ENCODE measurements at places on chromosomes 6 and 20.

- no peak for DNase-seq
These were observed 38.5 kb upstream of the PTPRK start for GRCh38 chr6:128558924-128559323.

GRCh38 chr6:144360401-144360800 is 75.3 kb downstream of the UTRN start:
- no peak for DNase-seq

DNA sequence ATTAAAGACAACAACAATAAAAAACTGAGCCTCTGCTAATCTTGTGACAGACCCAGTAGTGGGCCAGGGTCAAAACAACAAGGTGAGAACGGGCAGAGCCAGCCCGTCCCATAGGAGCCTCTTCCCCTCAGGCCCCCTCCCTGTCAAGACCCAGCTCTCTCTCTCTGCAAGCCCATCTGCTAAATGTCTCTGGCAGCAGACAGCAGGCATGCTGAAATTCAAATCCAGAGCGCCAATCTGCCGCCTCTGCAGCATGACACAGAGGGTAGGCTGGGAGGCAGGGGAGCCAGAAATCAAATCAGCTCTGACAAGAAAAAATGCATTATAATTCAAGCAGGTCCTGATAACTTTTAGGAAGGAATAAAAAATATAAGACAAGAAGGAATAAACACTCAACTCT is 26.3 kb downstream of the METTL24 start:
- no peak for DNase-seq

GRCh38 chr6:100850174-100850573 is 31.0 kb downstream of the ASCC3 start:
- no peak for DNase-seq

Data from activated naive CD8-positive, alpha-beta T cell treated with anti-CD3 and anti-CD28 coated beads, Interleukin-2, amount 50 U/mL, for 16 hours (primary cell).